Ovary (tissue), 10 donors: ENCODE measurements at places on chromosomes 5 and 9.
A peak's percentile ranks its signal among the peaks of the same experiment; 100 is the strongest.

DNA sequence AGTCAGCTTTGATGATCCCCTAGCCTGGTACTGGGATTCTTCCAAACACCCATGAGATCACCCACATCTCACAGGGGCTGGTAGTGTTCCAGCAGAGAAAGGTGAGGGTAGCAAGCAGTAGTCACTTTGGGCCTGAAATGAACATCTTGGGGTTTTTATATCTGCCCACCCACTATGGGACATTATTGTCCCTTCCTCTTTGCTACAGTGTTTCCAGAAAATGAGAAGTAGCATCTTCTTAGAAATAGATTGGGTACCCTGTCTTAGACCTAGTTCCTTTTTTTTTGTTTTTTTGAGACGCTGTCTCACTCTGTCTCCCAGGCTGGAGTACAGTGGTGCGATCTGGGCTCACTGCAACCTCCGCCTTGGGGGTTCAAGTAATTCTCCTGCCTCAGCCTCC, 249.2 kb upstream of the ANKRD55 start:
- peaks cover 5% of the 10 kb centered on the region for H3K4me1 ChIP-seq
- DNase-seq, result no peak
- H3K27ac ChIP-seq, result peak overlapping the region; percentile 96

- no peaks in the 10 kb centered on the region for H3K27me3 ChIP-seq
- H3K36me3 ChIP-seq, result no peaks in the 10 kb centered on the region
- H3K27ac ChIP-seq, result no peak overlapping the region
- no peak for DNase-seq
These were observed 31.6 kb downstream of the TNFSF8 start for GRCh38 chr9:114898741-114899140.

- no peaks in the 10 kb centered on the region for H3K27me3 ChIP-seq
- H3K4me1 ChIP-seq, result peaks cover 21% of the 10 kb centered on the region
- no peak overlapping the region for H3K4me3 ChIP-seq
- DNase-seq, result no peak
These were observed 101.4 kb downstream of the LHFPL2 start for GRCh38 chr5:78547183-78547582.

GRCh38 chr5:122429545-122430318, 117.7 kb downstream of the SNCAIP start:
- H3K4me3 ChIP-seq, result no peak overlapping the region
- no peaks in the 10 kb centered on the region for H3K36me3 ChIP-seq
- no peak for DNase-seq

DNA sequence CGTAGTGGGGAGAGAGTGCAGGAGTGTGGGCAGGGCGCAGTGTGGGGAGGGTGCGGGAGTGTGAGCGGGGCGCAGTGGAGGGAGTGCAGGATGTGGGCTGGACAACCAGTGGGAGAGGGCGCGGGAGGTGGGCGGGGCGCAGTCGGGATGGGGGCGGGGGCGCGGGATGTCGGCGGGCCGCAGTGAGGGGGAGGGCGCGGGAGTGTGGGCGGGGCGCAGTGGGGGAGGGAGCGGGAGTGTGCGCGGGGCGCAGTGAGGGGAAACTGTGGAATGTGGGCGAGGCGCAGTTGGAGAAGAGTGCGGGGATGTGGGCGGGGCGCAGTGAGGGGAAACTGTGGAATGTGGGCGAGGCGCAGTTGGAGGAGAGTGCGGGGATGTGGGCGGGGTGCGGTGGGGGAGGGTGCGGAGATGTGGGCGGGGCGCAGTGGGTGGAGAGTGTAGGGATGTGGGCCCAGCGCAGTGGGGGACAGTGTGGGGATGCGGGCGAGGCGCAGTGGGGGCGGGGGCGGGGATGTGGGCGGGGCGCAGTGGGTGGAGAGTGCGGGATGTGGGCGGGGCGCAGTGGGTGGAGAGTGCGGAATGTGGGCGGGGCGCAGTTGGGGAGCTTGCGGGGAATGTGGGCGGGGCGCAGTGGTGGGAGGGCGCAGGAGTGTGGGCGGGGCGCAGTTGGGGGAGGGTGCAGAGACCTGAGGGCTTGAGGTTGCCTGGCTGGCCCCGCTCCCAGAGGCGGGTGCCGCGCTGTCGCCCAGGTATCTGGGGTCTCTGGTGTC, at the start of gene NXNL2:
NXNL2 (plus strand) TSS at position 723 of the 770 bp plus-strand sequence. CDS start 257 bp downstream, outside the sequence.
- no peaks in the 10 kb centered on the region for H3K27me3 ChIP-seq
- H3K36me3 ChIP-seq, result no peaks in the 10 kb centered on the region
- H3K4me1 ChIP-seq, result peaks cover 11% of the 10 kb centered on the region
- peak; percentile 96 for DNase-seq

GRCh38 chr5:52861368-52861767, 73.7 kb downstream of the ITGA1 start:
- no peak overlapping the region for H3K27ac ChIP-seq
- no peak for DNase-seq
- H3K4me3 ChIP-seq, result no peak overlapping the region
- peaks cover 1% of the 10 kb centered on the region for H3K4me1 ChIP-seq
- no peaks in the 10 kb centered on the region for H3K27me3 ChIP-seq

DNA sequence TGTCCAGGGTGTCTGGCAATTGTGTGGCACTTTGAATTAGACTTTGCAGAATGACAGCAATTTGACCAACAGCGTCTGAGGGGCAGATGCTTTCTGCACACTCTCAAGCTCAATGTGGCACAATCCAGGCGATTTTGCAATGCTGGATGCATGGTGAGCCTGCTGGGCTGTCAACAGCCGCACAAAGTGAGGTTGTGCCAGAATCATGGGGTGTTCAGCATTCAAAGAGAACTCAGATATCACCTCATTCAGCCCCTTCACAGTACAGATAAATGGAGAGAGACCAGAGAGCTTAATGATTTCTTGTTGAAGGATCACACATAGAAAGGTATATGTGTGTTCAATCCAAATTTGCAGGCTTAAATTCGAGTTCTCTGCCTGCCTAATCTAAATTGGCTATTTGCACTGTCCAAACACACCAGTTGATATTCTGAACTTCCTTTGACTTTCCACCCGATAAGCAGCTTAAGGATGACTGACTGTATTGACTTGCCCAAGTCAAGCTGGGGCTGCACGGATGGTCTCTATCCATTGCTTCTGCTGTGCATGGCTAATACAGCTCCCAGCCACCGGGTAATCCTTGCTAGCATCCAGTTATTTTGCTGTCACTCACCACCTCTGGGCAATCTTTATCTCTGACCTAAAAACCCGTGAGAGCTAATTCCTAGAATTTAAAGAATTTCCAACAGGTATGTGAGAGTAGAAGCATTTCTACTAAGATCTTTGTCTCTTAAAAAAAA, 157.9 kb upstream of the TAS2R1 start:
- no peak overlapping the region for H3K4me3 ChIP-seq
- no peak overlapping the region for H3K27ac ChIP-seq
- no peaks in the 10 kb centered on the region for H3K4me1 ChIP-seq
- no peaks in the 10 kb centered on the region for H3K36me3 ChIP-seq
- no peak for DNase-seq

DNA sequence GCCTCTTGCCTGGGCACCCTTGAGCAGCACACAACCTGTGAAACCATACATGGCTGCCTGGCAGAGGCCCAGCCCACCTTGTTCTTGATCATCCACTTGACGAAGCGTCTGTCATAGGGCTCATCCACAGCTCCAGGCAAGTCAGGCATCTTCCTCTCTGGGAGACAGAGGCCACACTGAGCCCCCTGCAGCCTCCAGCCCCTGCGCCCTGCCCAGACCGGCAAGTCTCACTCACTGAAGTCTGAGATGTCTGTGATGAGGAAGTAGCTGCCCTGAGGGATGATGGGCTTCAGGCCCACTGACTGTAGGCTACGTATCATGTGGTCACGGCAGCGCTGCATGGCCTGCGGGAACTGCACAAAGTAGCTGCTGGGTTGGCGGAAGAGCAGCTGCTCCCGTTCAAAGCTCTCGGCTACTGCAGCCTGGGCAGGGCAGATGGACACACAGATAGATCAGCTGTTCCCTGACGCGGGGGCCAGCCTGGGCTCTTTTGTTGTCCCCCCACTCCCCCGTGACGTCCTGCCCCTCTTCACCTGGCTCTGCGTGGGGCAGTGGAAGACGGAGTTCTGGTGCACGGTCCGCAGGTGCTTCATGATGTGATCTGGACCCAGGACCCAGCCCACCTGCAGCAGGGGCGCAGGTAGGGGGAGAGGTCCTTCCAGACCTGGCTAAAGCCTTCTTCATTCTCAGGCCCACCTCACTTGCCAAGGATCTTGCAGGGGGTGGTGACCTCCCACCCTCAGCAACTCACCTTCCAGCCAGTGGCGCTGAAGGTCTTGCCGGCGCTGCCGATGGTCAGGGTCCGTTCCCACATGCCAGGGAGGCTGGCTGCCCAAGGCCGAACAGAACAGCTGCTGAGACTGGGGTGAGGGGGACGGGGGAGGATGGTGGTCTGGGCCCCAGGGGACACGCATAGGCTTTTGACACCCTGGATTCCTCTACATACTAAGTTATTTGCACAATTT, 5.9 kb upstream of the SPOUT1 start:
- no peak for DNase-seq
- no peak overlapping the region for H3K27ac ChIP-seq
- H3K36me3 ChIP-seq, result no peaks in the 10 kb centered on the region
- H3K4me3 ChIP-seq, result no peak overlapping the region
- no peaks in the 10 kb centered on the region for H3K4me1 ChIP-seq

DNA sequence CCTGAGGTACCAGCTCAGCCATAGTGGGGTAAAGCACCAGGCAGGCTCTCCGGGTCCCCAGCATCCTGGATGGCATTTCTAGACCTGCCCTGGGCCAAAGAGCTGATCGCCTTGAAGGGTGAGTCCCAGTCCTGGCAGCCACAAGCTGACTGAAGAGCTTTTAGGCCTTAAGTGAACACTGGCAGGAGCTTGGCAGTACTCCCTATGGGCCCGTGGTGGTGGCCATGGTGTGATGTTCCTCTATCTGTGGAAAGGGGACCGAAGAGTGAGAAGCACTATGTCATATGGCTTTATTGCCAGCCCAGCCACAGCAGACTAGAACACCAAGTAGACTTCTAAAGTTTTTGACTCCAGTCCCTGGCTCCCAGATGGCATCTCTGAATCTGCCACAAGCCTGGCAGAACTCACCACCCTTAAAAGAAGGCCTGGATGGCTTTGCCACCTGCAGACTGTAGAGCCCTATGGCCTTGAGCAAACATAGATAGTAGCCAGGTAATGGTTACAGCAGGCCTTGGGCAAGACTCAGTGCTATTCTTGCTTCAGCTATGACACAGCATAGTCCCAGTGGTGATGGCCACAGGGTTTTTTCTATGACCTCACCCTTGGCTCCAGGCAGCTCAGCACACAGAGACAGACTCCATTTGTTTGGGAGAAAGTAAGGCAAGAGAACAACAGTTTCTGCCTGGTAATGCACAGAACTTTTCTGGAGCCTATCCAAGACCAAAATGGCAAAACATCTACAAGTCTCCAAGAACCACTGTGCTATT, 801.5 kb upstream of the DMAC1 start:
- H3K27me3 ChIP-seq, result no peaks in the 10 kb centered on the region
- no peaks in the 10 kb centered on the region for H3K4me1 ChIP-seq
- H3K4me3 ChIP-seq, result no peak overlapping the region
- DNase-seq, result no peak
- no peaks in the 10 kb centered on the region for H3K36me3 ChIP-seq

DNA sequence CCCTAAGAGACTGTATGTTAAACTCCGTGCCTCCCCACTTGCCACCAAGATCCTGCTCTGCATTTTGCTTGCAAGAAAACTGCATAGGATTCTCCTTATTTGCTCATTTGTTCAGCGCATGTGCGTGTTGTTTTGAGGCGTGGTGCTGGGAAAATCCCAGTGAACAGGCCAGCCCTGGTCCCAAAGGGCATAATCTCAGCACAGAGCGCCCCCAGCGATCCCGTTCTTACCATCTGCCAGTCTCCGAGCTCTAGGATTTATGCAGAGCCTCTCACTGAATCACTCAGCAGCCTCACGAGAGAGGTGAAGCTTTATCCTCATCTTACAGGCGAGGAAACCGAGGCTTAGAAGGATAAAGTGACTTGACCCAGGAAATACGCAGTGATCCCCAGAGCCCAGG, 11.5 kb downstream of the PRRX2 start:
- DNase-seq, result no peak
- H3K27me3 ChIP-seq, result no peaks in the 10 kb centered on the region
- no peaks in the 10 kb centered on the region for H3K36me3 ChIP-seq
- no peaks in the 10 kb centered on the region for H3K4me1 ChIP-seq

DNA sequence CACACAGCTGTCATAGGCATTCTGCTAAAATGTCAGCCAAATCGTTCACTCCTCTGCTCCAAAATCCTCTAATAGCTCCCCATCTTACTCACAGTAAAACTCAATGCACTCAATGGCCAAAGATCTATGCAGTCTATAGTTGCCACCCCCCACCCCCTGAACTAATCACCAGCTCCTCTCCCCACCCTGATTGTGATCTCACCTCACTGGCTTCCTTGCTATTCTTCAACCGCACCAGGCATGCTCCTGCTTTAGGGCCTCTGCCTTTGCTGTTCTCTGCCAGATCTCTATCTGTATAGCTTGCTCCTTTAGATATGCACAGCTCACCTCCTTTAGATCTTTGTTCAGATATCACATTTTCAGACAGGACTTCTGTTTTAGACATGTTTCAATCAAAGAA, 33.2 kb upstream of the SNX2 start:
- no peaks in the 10 kb centered on the region for H3K27me3 ChIP-seq
- H3K27ac ChIP-seq, result no peak overlapping the region
- H3K4me1 ChIP-seq, result no peaks in the 10 kb centered on the region
- H3K36me3 ChIP-seq, result no peaks in the 10 kb centered on the region
- no peak overlapping the region for H3K4me3 ChIP-seq

GRCh38 chr9:99349870-99350269, 127.8 kb downstream of the SEC61B start:
- H3K27ac ChIP-seq, result no peak overlapping the region
- H3K4me3 ChIP-seq, result no peak overlapping the region
- H3K27me3 ChIP-seq, result no peaks in the 10 kb centered on the region
- no peak for DNase-seq
- no peaks in the 10 kb centered on the region for H3K4me1 ChIP-seq

DNA sequence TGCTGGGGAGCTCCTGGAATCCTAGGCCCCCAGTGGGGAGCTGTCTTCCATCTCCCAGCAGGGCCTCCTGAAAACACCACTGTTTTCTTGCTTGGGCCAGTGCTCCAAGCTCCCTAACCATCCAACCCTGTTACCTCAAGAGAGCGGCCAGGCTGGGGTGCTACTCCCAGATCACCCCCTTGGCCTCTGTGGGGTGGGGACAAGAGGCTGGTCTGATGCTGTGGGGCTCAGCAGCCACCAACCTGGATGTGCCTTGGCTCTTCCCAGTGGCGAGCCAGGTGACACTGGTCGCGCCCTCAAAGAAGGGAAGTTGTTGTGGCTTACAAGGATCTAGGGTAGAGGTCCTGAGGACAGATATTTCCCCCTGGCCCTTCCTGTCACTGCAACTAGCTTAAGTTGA, 49.0 kb downstream of the SECISBP2 start:
- H3K27me3 ChIP-seq, result no peaks in the 10 kb centered on the region
- DNase-seq, result no peak
- no peaks in the 10 kb centered on the region for H3K36me3 ChIP-seq
